HEK293T (cell line): ENCODE measurements at places on chromosomes 11 and 22.

DNA sequence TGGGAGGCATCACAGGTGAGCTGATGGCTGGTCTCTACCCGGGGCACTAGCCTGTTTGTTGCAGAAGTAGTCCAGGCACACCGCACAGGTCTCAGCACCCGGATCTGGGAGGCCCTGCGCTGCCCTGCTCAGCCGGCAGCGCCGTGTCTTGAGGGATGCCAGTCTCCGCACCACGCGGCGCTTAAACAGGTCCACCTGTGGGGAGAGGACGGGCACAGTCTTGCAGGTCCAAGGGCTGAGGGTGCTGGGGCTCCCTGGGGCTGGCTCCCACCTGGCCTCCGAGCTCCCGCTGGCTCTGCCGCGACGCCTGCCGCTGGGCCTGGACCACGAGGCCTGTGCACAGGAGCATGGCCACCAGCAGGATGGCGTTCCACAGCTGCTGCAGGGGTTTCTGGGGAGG is 7.2 kb downstream of the RNF215 start:
- DNase-seq: no peak

DNA sequence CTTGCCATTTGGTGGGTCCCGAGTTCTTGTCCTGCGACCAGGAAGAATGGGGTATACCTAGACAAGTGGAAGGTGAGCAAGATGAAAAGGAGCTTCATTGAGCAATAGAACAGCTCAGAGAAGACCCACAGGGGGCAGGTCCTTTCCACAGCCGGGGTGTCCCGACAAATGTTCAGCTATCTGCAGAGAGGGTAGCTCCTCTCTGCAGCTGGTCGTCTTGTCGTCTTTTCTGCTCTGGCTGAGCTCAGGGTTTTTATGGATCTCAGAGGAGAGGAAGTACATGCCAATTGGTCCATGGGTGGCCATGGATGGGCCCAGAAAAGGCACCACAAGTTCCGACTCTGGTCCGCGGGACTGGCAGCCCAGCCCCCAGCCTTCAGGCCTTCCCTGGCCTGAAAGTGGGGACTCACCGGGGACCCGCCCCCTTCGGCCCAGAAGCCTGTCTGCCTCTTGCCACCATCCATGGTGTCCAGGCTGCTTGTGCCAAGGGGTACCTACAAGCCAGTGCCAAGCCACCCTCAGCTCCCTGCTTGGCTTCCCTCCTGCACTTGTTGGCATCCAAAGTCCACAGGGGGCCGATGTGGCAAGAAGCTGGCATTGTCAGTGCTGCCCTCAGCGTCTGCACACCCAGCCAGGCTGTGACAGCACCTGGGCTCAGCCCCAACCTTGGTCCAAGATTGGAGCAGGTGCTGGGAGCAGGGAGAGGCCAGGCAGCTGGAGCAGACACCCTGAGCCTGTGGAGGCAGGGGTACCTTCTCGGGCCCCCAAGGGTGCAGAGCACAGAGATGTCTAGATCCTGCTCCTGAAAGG is 438.9 kb downstream of the TBC1D22A start:
- no peak for DNase-seq

DNA sequence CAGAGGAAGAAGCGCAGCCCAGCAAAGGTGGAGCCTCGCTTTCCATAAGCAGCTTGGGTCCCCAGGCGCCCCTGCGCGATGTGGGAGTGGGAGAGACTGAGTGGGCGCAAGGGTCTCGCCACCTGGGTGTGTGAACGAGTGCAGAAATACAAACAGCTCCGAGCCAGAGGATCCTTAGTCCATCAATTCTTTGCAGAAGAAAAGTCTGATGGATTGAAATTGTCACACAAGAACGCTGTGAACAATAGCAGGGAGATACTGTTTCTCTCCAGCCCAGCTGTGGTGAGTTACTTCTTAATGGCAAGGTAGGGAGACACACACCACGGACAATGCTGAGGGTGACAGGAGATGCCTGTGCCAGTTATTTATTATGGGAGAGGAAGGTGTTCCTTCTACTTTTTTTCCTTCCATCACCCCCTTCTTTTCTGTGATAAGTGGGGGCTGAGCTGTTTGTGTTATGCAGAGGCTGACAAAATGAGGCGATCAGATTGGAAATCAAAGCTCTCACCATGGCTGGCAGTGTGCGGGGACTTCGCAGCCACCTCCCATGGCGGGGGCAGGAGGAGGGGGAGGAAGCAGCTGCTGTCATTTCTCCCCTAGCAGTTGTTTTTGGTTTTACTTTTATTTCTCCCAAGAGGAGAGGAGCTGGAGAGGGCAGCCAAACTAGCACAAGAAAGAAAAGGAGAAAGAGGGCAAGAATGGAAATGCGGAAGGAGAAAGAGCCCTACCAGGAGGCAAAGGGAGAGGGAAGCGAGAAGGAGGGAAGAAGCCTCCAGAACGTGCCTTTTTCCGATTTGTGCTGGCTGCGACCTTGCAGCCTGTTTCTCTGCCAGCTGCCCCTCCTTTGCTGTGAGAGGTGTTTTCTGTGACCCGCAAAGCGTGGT is 755.8 kb downstream of the NTM start:
- DNase-seq: no peak

DNA sequence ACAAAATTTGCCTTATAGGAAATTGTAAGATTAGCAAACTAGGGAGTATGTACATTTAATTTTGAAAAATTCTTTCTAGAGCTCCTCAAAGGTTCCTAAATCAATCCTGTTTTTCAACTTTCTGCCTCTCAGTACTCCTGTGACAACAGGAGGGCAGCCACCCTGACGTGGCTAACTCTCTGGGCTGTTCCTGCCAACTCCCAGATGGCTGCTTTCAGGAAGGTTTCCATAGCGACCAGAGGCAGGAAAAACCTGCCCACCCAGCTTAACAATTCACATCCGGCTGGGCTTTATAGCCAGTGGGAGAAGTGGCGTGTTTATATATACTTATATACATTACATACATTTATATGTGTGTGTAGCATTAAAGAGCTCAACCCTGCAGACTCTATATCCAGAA is 26.5 kb downstream of the SGSM3 start:
- DNase-seq: peak; percentile 52

DNA sequence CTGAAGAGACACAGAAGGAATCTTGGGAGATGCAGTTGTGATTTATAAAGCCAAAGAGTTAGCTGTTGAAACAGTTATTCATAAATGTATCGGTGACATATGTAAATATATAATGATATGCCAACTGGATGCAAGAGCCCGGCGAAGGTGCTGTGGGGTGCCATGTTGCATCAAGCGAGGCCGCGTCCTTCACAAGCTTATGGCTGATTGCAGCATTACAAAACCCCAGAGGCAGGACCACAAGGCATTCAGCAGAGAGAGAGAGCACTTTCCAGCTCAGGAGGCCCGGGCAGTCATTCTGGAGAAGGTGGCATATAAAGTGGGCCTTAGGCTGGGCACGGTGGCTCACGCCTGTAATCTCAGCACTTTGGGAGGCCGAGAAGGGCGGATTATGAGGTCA is 65.6 kb downstream of the LARGE1 start:
- no peak for DNase-seq

DNA sequence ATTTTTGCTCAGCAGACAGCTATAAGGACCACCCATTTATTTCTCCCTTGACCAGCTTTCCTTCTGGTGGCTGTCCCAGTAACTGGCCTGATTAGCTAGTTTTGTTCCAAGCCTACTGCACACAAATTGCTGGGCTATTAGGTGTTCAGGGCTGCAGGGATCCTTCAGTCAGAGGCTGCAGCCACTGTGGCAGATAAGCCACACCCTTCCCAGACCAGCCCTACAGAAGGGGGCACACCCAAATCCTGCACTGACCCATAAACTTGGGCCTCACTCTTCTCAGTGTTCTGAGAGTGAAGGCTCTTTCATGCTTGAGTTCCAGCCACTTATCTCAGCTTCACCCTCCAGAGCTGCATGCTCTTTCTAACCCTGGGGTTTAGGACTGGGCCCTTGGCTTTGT is 200.0 kb downstream of the AASDHPPT start:
- DNase-seq: no peak
